PC-9 (cell line): ENCODE measurements at places on chromosomes 7 and 10.

- DNase-seq, result no peak
Observed at GRCh38 chr10:80647173-80647833, 109.6 kb downstream of the SH2D4B start.

- no peak for DNase-seq
Observed at GRCh38 chr10:43853369-43853768, 204.7 kb upstream of the ZNF32 start.

- DNase-seq, result no peak
Observed at GRCh38 chr7:135974667-135975066, 2.5 kb downstream of the MTPN start.

- DNase-seq, result no peak
Observed at GRCh38 chr10:126268013-126268920, 120.0 kb downstream of the ADAM12 start.

DNA sequence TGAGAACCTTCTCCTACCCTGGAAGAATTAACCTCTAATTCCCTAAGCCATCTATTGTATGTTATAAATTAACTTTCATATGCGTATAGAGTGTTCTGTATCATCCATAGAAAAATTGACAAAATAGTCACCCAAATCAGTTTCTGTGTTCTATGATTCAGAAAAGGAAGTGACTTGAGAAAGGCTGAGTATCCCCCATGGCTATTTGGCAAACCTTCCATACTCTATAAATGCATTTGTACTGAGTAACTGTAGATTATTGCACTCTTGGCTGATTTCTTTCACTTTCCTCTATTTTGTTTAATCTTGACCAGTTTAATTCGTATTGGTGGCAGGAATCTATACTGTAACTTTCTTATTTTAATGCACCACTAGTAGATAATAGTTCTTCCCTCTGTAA, 182.2 kb downstream of the HTR7 start:
- no peak for DNase-seq

GRCh38 chr10:114839901-114840300, 18.3 kb downstream of the FHIP2A start:
- DNase-seq, result no peak

DNA sequence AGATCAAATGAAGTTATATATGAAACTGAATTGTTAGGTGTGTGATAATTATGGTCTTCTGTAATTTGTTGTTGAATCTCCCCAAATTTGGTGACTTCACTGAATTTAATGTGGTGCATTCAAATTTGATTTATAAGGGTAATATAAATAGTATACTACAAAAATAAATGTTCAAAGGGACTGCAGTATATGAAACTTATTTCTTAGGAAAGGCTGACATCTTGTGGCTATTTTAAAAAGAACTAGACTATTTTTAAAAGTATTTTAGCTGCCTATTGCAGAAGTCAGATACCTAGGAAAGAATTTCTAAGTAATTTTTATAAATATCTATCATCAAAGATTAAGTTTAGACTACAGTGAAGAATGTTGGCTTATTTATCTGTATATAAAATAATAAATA, 36.6 kb downstream of the ATRNL1 start:
- DNase-seq, result no peak

DNA sequence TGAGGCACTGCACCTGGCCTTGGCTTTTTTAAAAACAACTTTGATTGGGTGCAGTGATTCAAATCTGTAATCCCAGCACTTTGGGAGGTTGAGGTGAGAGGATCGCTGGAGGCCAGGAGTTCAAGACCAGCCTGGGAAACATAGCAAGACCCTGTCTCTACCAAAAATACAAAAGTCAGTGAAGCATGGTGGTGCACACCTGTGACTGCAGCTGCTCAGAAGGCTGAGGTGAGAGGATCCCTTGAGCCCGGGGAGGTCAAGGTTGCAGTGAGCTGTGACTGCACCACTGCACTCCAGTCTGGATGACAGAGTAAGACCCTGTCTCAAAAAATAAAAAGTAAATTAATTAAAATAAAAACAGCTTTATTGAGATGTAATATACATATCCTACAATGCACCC, 84.9 kb downstream of the NPTX2 start:
- DNase-seq, result no peak

GRCh38 chr7:134690614-134691504, 44.2 kb downstream of the BPGM start:
- no peak for DNase-seq

DNA sequence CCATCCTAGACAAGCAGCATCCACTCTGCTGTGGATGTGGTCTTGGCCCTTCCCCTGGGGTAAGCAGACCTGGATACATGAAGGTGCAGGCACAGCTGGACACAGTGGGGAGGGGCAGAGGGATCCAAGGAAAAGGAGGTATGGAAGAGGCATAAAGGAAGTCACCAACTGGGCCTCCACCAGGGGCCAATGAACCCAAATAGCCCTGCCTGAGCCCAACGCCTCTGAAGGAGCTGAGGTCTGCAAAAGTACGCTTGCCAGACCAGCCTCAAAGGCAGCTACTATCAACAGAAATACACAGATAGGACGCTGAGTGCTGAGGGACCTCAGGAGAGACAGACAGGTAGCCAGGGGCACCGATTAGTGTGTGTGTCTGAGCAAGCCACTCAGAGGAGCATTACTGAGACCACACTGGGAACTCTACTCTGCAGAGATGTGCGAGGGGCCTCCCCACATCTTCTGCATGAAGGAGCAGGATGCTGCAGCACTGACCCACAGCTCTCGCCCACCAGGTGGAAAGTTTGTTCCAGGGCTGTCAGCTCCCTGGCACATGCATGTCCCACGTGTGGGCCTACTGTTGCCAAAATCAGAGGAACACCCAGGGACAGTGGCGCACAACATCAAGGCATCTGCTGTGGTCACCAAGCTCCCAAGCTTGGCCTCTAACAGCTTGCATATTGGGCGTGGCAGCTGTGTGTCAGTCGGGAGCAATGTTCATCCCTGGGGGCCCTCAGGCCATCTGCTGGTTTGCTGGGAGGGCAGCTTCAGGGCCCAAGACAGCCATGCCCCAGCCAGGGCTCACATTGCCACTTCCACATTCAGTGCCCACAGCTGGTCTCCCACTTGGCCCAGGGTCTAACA, 40.0 kb downstream of the MKI67 start:
- DNase-seq, result no peak

DNA sequence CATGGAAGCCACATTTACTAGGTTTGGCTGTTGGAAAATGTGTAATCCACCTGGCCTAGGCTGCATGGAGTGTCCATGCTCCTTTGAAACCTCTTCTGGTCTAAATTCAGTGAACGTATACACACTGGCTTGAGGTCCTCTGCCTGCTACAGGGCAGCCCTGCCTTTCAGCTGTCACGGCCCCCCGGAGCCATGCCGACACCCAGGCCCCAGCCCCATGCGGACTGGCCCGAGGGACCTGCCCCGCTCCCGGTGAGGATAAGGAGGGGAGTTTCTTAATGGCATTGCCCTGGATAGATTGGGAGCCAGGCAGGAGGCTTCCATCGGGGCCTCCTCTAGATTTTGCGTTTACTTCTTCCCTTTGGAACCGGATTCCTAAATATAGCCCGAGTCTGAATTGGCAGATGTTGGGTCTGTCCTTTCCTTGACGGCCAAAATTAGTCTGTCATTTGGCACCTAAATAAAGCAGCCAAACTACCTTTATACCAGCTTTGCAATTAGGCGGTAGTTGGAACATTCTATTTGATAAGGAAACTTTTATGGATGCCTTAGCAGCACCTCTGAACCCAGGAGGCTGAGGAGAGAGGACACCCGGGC, 72.1 kb upstream of the SH2B2 start:
- DNase-seq, result no peak

GRCh38 chr7:138089080-138089901, 13.0 kb downstream of the AKR1D1 start:
- no peak for DNase-seq

DNA sequence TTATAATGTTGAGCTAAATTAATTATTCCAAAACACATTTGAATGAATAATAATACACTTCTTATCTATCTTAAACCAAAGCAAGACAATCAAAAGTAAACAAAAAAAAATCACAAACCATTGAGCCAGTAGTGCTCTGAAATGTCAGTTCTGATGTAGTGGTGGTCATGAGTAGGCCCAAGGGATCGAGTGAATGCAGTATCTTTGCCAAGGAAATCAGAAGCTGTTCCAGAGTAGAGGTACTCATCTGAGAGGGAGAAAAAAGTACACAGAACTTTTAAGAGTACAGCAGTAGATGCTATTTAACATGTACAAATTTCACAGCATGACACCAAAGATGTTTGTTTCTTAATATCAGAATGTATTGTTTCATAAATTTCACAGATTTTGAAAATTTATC, 121.5 kb downstream of the SEMA3D start:
- no peak for DNase-seq

GRCh38 chr7:76315364-76315763, 12.9 kb downstream of the HSPB1 start:
- no peak for DNase-seq

DNA sequence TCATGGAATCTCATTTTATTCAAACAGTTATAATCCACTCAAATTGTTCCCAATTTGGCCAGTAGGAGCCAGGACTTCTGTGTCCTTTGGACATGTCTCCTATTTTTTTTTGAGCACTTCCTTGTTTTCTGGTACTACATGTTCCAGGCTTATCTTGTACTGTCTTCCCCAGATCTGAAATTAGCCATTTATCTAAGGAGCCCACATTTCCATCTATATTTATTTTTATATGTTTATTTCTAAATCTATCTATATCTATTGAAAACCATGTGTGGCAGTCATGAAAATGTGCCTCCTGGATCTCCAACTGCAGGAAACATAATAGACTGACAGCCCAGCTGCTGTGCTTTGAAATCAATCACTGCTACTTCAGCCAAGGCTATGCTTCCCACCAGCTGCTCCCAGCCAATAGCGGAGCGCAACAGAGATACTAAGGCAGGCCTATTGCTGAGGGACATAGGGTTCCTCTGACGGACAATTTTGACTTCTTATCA, 147.1 kb downstream of the LRRC4 start:
- DNase-seq, result no peak

DNA sequence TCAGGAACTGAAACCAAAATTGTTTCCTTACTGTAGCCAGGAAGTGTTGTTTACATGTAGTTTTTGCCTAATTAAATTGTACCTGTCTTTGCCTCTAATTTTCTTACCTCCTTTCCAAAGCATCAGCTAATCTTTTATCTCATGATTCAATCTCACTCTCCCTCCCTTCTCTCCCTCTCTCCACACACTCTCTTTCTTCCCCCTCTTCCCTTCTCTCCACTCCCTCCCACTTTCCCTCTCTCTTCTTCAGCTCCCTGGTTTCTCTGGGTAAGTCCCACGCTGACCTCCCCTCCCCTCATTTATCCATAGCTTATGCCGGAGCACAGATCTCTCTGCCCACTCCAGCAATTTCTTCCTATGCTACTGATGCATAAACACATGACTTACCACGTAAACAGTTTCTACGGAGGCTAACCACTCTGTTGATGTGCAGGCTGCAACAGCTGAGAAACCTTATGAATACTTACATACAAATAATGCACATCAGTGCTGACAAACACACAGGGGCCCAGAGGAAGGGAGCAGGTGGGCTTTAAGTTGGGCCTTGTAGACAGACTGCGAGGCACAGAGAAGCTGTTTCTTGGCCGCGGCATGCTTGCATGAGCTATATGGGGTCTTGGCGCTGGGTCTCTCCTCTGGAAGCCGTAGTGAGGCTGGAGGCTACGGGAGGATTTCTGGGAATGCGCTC, 174.4 kb upstream of the PLXNA4 start:
- DNase-seq, result peak; percentile 25

- peak; percentile 79 for DNase-seq
Observed at GRCh38 chr10:77604941-77605351, 32.7 kb downstream of the KCNMA1 start.

- DNase-seq, result no peak
Observed at GRCh38 chr7:20742913-20743312, 43.8 kb downstream of the SP8 start.

DNA sequence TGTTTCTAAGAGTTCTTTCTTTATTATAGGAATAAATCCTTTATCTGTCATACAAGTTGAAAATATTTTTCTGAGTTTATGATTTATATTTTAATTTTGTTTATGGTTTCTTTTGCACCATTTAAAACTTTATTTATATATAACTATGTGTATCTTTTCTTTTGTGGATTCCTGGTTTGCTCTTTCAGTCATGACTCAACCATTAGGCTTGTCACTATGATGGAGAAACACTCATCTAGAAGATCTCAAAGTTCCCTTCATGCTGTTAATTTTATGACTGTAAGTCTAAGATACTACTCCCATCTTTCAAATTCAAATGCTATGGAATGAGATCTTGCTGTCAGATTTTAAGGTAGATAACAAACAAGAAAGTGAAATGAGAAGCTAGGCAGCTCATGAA, 199.5 kb downstream of the INHBA start:
- no peak for DNase-seq

GRCh38 chr7:80659120-80660055, 20.9 kb downstream of the CD36 start:
- DNase-seq, result no peak

GRCh38 chr7:157803906-157804305, 467.1 kb downstream of the DNAJB6 start:
- DNase-seq, result no peak

DNA sequence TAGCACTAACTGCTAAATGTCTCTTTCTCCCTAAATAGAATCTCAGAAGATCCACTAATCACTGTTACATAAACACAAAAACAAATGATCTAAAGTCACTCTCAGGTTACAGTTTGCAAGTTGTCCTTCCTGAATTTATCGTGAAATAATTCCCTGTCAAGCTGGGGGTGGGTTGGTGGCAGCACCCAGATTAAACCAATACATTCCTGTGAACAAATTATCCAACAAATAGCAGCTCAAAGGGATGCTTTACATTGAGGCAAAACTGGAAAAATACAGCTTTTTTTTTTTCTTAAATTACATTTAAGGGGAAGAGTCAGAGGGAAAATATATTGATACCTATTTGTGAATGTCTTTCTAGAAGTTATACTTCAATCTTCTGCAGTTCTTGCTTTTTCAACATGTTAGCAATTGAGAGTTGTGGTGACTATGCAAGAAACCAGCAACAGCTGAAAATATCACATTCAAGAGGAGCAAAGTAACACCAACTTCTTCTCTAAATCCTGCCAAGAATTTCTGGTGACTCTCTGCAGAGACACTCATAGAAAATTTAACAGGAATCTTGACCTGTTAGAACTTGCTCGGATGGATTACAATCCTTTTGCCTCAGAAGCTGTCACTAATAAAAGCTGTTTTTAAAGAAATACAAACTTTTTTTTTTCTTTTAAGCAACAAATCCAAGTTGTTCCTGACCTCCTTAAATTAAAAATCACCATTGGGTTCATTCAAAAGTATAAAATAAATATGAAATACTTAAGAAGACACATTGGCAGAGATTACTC, 18.9 kb downstream of the LMOD2 start:
- DNase-seq, result no peak
